ENCODE measurements at places on chromosomes 2 and 18. TPM values are rescaled to one million over a fixed set of nuclear protein-coding genes. Genes with fewer than 3 reads are reported as not detected.

Gene NGEF
- polyA plus RNA-seq = 47.3 TPM

- no peak for DNase-seq
Observed at GRCh38 chr18:62332431-62332830, 7.3 kb downstream of the TNFRSF11A start.

- DNase-seq = no peak
Observed at GRCh38 chr2:237132799-237133198, 47.1 kb downstream of the COPS8 start.

GRCh38 chr2:172066394-172066886 lies 18.9 kb upstream of the DLX1 start:
- no peak for DNase-seq

GRCh38 chr2:73373344-73373743 lies 12.3 kb upstream of the ALMS1 start:
- peak; percentile 32 for DNase-seq

Gene SLC30A3
- polyA plus RNA-seq = 0.06 TPM

Gene CXCR4
- 4.5 TPM for polyA plus RNA-seq

GRCh38 chr2:226124548-226125011 lies 675.0 kb downstream of the IRS1 start:
- DNase-seq = no peak

Gene REEP1
- 16.8 TPM for polyA plus RNA-seq

Data from small intestine (tissue), 16 donors.